SK-N-DZ (cell line): ENCODE measurements at places on chromosomes 11 and 22.

DNA sequence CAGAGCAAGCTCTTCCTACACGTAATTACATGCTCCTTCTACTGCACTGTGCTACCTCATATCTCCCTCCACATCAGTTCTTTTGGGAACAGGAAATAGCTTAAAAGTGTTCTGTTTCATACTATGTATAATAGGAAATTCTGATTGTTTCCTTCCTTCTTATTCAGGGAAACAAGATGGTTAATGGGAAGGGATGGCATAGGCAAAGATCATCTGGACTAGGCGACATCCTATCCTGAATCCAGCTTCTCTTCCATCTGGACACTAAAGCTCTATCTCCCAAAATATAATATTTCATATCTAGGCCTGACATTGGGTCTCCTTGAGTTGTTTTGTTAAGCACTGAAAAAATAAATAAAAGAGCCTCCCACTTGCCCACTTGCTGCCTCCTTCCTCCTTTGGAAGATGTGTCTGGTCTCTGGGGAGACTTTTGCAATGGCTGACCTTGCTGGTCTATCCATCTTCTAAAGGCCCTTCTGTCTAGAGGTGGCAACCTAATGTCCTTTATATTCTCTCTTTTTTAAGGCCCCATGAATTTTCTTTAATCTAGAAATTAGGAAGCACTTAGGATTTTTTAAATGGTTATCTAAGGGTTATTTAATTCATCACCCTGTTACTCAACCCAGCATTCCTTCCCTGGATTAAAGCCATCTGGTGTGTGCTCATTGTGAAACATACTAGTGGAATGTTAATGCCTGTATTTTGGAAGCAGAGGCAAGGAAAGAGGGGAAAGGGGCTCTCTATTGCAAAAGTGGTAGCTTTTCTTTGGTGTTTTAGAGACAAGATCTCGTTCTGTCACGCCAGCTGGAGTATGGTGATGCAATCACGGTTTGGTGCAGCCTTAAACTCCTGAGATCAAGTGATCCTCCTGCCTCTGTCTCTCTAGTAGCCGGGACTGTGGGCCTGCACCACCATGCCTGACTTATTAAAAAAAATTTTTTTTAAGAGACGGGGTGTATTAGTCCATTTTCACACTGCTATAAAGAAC lies 20.6 kb downstream of the CLMP start:
- no peak for DNase-seq

DNA sequence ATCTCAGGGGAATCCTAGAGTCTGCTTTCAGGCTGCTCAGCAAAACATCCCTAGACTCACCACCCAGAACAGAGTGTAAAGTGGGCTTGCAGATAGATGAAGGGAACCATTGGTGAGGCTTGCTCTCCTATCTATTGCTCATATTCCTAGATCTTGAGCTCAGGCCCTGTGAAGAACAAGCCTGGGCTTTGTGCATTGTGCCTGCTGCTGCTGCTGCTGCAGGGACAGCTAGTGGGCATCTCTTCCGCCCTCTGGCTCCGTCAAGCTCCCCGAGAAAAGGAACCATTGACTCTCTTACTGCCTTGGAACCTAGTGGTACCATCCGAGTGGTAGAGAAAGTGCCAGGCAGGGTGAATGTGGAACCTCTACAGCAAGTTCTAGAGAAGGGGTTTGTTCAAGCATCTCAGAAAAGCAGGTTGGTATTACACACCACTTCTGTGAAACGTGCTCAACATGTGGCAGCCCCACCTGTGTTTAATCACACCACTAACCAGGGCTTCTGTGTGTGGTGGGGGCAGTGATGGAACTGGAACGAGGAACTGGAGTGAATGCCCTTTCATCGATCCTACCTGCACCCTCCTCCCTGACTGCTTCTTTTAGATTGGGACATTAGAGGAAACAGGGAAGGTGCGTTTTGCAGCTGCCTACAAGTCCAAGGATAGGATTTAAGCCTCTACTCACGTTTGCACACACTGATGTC lies 4.4 kb downstream of the BACE1-AS start:
- no peak for DNase-seq

GRCh38 chr22:46455446-46455845 lies 82.0 kb downstream of the CELSR1 start:
- no peak for DNase-seq

- DNase-seq: no peak
These were observed 124.7 kb upstream of the APOA1 start for GRCh38 chr11:116962108-116962507.

GRCh38 chr11:27215471-27216269 lies 147.3 kb downstream of the CCDC34 start:
- DNase-seq: no peak

DNA sequence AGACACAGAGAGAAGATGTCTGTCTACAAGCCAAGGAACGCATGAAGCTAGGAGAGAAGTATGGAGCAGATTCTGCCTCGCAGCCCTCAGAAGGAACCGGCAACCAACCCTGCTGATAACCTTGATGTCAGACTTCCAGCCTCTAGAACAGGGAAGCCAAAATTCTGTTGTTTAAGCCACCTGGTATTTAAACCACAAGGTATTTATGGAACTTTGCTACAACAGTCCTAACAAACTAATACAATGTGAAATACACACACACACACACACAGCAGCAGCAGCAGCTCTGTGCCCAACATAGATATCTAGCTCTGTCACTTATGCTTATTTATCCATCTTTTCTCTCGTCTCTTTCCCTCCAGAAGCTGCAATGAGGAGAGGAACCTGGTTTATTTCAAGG lies 400.0 kb downstream of the ETS1 start:
- DNase-seq: no peak

- no peak for DNase-seq
These were observed 3.8 kb downstream of the FOLR1 start for GRCh38 chr11:72195518-72196270.

GRCh38 chr11:116199182-116199581 lies 573.6 kb downstream of the BUD13 start:
- no peak for DNase-seq

DNA sequence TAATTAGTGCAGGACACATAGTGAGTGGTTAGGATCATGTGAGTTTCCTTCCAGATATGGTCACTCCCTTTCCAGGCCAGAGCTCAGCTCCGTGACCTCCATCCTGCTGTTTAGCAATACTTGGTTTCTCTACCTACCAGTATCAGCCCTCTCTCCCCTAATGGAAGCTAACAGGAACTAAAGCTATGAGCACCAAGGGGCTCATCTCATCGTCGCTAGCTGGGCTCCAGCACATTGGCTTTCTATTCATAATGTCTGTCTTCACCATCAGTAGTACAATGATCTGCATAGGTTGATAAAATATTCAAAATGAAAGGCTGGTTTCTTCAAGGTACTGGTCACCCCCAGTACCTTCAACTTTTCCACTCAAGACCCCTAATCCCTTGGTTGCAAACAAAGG lies 2.4 kb upstream of the GALNT18 start:
- no peak for DNase-seq

- no peak for DNase-seq
These were observed 15.3 kb downstream of the OR51M1 start for GRCh38 chr11:5398936-5399335.

GRCh38 chr11:105693075-105693759 lies 83.3 kb downstream of the GRIA4 start:
- DNase-seq: no peak

DNA sequence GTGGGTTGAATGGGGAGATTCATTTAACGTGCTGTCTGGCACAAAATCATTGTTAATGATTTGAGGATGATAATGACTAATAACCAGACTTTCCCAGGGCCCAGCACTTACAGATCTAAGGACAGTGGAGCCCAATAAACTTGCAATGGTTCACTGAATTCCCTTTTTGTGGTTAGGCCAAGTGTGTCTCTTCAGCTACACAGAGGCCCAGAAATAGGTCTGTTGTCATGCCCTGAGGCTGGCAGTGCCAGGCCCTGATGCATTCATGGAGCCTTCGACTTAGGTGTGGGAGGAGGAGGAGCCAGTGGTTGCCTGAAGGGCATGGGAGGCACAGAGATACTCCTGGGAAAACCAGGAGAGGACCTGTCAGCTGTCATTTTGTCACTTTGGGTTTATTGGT lies 56.1 kb downstream of the KIAA1671 start:
- no peak for DNase-seq

DNA sequence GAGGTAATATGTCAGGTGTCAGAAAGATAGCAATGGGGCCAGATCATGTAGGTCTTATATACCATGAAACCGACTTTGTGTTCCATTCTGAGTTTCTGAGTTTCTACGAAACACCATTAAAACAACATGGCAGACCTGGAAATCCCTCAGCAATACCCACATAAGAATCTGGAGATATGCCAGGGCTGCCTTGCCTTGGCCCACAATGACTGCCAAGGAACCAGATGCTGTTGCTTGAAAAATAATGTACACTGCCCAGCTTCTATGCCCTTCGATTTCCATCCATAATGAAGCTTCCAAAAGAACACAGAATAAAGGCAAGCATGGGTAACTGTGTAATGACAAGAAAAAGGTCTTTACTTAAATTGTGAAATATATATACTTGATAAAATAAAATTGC lies 277.4 kb downstream of the SOX6 start:
- DNase-seq: no peak

DNA sequence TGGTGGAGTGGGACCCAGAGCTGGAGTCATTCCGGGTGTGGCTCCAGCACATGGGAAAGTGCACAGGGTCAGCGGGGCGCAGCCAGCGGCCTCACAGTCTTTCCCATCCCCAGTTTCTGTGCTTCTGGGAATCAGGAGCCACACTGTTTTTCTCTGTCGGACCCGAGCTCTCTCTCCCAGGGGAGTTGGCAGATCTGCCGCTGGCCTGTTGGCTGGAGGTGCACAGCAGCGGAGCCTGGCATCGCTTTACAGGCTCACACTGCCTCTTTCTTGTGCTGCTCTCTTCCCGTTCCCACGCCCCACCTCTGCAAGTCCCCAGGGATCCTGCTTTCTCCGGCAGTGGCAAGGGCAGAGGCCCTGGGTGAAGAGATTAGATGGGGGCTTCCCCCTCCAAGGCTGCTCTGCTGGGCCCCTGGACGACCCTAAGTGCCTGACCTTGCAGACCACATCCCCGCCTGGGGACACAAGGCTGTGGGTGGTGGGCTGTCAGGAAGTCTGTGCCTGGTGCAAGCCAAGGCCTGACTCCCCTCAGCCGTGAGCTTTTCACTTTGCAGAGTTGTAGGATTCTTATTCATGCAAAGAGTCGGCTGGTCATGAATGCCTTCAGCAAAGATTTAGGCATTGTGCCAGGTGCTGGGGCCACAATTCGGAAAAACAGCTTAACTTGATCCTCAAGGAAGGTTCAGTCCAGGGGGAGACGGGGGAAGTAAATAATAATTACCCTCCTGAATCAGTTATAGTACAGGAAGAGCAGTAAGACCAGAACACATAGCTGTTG lies 116.3 kb downstream of the TIMP3 start:
- DNase-seq: peak; percentile 31

- no peak for DNase-seq
These were observed 86.2 kb downstream of the UBASH3B start for GRCh38 chr11:122741613-122742300.

DNA sequence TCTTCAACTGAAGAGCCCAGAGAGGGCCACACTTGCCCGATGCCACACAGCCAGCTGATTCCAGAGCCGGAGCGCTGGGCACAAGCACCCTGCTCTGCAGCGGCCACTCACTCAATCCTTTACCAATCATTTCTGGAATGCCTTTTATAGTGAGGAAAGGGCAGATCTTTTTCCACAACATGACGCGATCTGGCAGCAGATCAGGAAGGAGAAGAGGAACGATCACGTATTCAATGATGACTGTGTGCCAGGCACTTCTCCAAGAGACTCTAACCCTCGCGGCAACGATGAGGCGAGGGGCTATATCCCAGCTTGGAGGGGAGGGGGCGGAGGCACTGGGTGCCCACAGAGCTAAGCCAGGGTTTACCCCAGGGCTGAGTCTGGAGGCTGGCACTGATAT lies 56.3 kb upstream of the TCF20 start:
- no peak for DNase-seq

DNA sequence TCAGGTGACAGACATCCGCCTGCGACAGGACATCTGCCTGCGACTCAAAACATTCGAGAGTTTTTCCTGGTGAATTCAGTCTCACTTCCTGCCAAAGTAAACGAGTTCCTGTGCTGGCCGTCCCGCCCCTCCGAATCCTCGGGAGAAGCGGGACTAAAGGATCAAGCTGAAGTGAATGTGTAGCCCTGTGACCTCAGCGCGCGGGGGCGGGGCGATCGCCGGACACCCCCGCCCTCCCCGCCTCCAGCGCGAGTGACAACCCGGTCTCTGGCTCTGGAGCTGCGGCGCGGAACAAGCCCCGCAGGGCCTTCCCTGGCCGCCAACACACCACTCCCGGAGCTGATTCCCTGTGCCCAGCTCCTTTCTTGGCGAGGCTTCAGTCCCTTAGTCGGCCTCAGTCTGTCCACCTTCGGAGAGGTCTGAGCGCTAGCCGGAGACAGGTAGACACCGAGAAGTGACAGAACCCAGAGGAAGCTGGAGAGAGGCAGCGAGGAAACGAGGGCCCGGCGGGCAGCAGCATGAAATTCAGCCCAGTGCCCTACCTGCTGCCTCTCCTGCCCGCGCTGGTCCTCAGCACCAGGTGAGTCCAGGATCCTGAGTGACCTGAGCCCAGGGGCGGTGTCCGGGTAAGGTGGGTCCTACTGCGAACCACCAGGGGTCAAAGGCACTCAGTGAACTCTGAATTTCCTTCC lies 766.4 kb upstream of the LUZP2 start:
- DNase-seq: no peak

DNA sequence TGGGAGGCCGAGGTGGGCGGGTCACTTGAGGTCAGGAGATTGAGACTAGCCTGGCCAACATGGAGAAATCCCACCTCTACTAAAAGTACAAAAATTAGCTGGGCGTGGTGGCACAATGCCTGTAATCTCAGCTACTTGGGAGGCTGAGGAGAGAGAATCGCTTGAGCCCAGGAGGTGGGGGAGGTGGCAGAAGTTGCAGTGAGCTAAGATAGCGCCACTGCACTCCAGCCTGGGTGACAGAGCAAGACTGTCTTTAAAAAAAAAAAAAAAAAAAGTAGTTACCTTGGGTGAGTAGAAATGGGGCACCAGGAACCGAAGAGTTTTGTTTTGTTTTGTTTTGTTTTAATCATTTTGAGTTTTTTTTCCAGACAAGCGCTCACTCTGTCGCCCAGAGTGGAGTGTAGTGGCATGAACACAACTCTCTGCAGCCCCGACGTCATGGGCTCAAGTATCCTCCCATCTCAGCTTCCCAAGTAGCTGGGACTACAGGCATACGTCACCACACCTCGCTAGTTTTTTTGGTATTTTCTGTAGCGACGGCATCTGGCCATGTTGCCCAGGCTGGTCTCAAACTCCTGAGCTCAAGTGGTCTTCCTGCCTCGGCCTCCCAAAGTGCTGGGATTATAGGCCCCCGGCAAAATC lies 15.8 kb downstream of the THAP12 start:
- DNase-seq: no peak

GRCh38 chr22:36470162-36470993 lies 11.1 kb downstream of the TXN2 start:
- DNase-seq: peak; percentile 74
